ENCODE measurements at places on chromosomes 12 and 14.

GRCh38 chr12:25684070-25684469 is 131.0 kb upstream of the LMNTD1 start:
- no peak for DNase-seq

GRCh38 chr12:115163710-115164109 is 479.7 kb upstream of the TBX3 start:
- DNase-seq, result no peak

DNA sequence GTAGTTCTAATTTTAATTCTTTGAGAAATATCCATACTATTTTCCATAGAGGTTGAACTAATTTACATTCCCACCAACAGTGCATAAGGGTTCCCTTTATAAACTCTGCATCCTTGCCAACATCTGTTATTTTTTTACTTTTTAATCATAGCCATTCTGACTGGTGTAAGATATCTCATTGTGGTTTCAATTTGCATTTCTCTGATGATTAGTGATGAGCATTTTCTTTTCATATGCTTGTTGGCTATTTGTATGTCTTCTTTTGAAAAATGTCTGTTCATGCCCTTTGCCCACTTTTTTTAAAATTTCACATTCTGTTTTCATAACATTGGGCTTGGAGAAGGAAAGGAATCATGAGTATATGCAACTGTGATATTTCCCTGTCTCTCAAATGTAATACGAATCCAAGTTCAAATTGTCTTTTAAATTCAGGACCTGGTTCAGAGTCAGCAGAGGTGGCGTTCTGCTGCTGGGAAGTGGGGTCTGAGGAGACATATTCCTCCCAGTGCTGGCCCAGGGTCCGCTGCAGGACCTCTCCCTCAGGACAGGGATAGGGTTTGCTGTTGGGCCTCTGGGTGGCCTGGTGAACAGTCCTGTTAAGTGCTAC is 81.2 kb upstream of the ETV6 start:
- DNase-seq, result no peak

DNA sequence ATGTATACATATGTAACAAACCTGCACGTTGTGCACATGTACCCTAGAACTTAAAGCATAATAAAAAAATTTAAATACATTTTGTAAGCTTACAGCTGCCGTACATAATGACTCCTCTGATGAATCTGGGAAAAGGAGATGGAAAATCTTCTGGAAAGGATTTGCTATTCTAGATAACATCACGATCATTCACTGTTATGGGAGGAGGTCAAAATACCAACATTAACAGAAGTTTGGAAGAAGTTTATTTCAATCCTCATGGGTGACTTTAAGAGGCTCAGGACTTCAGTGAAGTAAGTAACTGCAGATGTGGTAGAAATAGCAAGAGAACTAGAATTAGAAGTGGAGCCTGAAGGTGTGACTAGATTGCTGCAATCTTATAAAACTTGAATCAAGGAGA is 172.2 kb downstream of the SLC16A7 start:
- DNase-seq, result no peak

DNA sequence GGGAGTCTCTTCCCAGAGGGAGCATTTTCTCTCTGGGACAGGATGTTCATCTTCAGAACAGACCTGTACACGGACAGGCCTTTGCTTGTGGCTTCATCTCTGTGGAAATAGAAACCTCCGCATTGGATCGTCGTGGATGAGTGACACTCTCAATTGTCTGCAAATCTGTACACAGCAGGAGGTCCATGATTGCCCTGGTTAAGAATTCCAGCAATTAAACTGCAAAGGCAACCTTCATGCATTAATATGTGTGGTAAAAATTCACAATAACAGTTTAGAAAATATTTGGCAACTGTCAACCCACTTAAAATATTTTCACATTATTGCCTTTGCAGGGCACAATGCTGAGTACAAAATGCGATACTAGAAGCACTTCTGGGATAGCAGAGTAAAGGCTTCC is 149.8 kb upstream of the SFSWAP start:
- no peak for DNase-seq

GRCh38 chr12:53219292-53219955 is 12.4 kb upstream of the ITGB7 start:
- DNase-seq, result peak; percentile 76

DNA sequence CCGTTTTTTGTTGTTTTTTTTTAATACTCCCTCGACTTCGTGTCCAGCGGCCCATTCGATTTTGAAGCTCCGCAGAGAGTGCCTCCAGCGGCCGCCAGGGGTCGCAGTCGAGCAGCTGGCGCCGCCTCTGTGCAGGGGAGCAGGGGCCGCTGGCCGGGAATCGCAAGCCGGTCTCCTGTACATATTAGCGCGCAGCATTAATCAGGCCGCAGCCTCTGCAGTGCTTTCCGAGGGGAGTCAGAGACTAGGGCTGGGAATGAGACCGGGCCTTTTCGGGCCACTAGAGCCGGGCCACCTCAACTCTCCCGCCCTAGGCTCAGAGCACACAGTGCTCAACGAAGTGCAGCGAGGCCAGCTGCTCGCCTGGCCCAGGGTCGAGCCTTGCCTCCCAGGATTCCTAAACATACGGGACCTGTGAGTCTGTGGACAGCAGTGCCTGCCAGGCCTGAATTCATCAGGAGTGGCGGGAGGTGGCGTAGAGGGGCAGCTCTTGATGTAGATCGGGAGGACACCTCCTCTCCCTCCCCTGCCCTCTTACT is 81.8 kb downstream of the EMP1 start:
- peak; percentile 63 for DNase-seq

DNA sequence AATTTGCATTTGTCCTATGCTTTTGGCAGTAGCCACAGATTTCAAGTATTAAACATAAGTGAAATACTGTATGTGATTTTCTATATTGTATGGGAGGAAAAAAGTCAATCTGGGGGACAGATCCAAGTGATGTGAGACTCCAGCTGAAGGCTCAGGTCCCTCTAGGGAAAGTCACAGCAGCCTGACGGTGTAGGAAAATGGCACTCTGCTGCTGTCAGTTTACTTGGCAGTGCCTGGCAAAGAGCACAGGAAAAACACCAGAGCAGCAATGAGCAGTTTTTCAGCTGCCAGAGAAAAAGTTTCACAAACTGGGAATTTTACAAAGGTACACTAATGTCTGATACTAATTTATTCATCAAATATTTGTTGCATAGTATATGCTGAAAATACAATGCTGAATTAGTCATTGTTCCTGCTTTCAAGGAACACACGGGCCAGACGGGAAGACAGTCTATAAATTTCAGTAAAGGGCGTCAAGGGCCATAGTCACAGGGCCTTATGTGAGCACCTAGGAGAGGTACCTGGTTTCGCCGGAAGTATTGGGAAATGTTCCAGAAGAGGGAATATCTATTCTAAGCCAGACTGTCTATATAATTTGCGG is 66.2 kb upstream of the SLC38A2 start:
- no peak for DNase-seq

DNA sequence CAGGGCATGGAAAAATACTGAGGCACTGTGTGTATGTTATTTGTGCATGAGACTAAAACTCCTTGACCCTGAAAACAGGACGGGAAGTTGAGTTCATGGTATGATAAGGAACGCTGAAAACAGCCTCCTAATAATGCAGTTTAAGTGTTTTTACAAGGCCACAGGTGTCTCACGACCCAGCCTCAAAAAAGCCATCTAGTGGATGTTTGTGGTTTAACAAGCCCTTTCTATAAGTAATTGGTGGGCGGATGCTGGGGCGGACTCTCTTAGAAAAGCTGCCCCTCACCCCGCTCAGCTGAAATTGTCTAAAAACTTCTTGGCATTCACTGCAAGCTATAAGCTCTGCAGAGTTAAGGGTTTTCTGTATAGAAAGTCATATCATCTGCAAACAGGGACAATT is 184.5 kb downstream of the NUBPL start:
- DNase-seq, result no peak

GRCh38 chr14:97523936-97524335 is 726.8 kb downstream of the VRK1 start:
- no peak for DNase-seq

DNA sequence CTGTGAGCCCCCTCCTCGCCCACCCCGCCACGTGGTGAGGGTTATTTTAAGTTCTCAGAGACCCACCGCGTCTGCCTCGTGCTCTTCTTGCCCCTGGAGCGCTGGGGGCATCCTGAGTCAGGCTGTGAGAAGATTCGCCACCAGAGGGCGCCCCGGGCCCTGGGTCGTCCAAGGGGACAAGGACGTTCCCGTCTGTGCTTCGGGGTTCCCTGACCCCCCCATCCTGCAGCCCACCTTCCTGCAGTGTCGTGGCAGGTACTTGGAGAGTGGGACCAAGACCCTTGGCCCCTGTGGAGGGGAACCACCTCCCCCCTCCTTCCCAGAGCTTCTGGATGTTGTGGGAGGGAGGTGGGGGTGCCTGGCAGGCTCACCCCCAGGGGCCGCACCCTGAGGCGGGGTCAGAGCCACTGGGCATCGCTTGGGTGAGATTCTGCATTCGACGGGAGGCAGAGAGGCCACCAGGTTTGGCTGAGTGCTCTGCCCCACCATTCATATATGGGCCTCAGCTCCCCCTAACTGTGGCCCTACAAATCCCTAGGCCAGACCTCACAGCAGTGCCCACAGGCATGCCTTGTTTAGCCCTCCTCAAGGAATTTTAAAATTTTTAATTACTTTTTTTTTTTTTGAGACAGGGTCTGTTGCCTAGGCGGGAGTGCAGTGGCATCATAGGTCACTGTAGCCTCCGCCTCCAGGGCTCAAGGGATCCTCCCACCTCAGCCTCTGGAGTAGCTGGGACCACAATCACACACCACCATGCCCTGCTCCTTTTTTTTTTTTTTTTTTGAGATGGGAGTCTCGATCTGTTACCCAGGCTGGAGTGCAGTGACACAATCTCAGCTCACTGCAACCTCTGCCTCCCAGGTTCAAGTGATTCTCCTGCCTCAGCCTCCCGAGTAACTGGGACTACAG is 17.0 kb downstream of the RHOF start:
- DNase-seq, result peak; percentile 88

GRCh38 chr12:82440885-82441284 is 82.6 kb downstream of the METTL25 start:
- DNase-seq, result no peak

DNA sequence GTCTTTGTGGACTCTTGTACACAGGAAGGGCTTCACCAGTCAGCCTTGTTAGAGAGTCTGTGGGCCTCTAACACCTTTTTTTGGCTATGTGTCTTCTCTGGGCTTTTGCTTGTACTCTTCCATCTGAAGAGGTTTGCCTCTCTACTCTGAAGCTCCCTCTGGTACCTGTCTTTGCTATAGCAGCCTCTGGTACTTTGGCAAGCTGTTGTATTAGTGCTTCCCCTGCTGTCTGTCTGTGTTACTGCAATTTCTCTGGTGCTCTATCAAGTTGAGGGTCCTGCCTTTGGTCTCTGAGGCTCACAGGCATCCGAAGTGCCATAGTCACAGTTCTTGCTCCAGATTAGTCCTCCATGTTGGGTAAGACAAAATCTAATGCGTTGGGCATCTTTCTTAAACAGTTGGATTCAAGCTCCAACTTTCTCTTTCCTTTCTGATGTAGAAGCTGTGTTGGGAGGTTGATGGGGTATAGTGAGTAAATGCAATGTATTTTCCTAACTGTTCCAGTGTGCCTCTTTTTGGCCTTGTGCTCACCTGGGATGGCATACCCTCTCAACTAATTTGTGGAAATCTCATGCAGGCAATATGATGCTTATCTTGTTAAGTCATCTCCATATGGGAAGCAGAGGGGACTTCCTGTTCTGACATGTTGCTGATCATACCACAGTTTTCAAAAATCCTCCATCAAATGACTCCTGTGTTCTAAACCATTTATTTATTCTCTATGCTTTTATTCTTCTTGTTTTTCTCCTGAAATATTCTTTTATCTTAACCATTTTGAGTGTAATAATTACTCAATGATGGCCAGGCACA is 88.8 kb downstream of the ATF7IP start:
- peak; percentile 40 for DNase-seq

DNA sequence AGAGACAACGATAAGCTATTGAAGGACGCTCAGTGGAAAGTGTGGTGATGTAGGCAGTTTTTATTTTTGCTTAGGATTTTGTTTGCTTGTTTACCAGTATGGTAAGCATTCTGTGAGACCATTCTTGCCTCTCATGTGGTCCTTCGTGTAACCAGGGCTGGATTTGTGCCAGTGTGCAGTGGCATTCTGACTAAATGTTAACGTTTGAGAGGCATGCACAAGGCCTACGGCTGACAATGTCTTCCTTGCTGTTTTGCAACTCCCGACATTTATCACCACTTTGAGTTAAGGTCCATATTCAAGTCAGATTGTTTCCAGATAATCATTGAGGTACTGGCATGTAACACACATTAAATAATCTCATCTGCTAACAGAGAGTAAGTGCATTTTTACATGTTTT is 102.3 kb upstream of the BCAT1 start:
- no peak for DNase-seq

DNA sequence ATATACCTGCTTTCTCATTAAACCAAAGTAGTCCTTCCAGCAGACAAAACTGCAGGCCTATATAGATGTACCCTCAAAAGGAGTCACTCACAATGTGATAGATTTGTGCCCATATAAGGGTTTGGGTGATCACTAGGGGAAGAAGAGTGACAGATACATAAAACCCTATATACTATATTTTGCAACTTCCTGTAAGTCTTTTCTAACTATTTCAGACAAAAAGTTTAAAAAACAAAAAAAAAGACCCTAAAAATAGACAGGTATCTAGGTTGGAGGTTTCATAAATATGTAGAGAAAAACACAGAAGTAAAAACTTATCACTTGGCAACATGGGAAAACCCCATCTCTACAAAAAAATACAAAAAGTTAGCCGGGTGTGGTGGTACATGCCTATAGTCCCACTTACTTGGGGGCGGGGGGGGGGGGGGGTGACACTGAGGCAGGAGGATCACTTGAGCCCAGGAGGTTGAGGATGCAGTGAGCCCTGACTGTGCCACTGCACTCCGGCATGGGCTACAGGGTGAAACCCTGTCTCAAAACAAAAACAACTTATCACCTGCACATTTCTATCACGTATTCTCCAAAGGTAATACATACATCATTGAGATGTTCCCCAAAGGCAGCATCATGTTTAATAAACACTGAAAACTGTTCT is 2.9 kb downstream of the VCPKMT start:
- no peak for DNase-seq

GRCh38 chr14:87864356-87865270 is 128.4 kb downstream of the GALC start:
- no peak for DNase-seq

- no peak for DNase-seq
Measured at GRCh38 chr12:104480826-104481440, 24.2 kb downstream of the CHST11 start.

- DNase-seq, result no peak
Measured at GRCh38 chr12:19533567-19533966, 94.3 kb downstream of the AEBP2 start.

- DNase-seq, result no peak
Measured at GRCh38 chr14:104784218-104784568, 11.4 kb downstream of the AKT1 start.

DNA sequence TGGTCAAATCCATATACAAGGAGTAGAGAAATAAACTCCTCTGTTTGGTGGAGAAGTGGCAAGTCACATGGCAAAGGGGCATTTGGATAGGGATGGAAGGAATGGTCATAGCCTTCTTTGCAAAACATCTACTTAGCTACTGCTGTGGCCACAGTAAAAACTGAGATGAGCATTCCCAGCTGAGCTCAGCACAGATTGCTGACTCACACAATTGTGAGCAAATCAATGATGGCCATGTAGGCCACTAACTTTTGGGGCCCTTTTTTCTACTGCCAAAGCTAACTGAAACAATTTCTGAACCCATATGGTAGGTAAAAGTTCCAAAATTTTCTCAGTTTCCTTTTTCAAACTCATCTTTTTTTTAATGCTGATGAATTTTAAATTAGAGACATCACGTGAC is 31.6 kb downstream of the DUSP6 start:
- no peak for DNase-seq
